ENCODE measurements at places on chromosomes 16 and 17.

GRCh38 chr16:52350031-52350642, 196.8 kb downstream of the TOX3 start:
- no peaks in the 10 kb centered on the region for H3K36me3 ChIP-seq
- no peaks in the 10 kb centered on the region for H3K27me3 ChIP-seq
- no peak overlapping the region for H3K4me3 ChIP-seq
- no peak for DNase-seq
- H3K4me1 ChIP-seq = no peaks in the 10 kb centered on the region

DNA sequence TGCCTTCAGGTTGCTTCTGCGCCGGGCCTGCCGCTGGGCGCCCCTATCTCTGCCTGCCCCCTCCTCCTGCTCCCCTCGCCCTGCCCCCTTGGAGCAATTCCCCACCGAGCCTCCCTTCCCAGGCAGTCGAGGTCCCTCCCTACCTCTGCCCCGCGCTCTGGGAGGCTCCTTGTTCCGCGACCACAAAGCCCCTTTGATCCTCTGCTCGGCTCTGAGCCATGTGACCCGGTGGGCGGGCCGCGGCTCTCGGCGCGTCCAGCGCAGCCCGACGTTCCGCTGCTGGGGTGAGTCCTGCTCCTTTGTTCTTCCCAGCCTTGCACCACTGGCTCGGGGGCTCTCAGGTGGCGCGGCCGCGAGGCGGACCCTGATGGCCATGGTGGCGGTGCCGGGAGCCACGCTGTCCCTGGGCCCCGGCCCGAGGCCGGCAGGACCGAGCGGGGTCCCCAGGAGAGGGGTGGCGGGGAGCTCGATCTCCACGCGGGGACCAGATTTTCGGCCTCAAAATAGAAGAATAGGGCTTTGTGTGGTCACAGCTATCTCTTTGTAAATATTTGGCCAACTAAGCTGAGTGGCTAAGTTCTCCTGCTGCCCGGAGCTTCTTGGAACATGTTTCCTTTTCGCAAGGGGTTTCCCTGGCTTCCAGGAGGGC, 310.6 kb downstream of the SEC14L1 start:
- peak overlapping the region; percentile 76 for H3K27ac ChIP-seq
- H3K4me3 ChIP-seq = peak overlapping the region; percentile 68
- H3K36me3 ChIP-seq = no peaks in the 10 kb centered on the region

DNA sequence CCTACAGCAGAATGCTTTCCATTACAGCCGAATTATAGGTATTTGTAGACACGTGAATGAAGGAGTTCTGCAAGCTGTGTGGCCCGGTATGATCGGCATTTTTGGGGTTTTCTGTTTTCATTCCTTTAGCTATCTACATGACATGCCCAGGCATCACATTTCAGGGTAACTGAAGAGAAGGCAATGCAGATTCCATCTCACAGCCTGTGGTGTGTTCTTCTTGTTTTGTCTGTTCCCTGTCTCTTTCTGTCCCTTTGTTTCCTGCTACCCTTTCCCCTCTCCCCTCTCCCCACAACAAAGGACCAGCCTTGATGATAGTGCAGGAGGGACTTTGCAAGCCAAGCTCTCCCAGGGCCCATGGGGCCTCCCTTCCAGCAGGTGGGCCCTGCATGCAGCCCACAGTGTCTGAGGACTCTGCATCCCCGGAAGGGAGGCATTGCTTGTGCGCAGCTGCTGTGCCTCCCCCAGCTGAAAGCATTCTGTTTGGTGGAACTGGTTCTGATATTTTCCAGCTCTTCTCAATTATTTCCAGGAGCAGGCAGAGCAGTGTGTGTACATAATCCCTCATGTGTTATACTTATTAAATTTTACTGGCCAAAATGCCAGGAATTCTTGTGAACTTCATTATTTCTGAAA, 207.4 kb downstream of the RPTOR start:
- peaks cover 12% of the 10 kb centered on the region for H3K4me1 ChIP-seq
- peaks cover 27% of the 10 kb centered on the region for H3K36me3 ChIP-seq
- no peak overlapping the region for H3K4me3 ChIP-seq

DNA sequence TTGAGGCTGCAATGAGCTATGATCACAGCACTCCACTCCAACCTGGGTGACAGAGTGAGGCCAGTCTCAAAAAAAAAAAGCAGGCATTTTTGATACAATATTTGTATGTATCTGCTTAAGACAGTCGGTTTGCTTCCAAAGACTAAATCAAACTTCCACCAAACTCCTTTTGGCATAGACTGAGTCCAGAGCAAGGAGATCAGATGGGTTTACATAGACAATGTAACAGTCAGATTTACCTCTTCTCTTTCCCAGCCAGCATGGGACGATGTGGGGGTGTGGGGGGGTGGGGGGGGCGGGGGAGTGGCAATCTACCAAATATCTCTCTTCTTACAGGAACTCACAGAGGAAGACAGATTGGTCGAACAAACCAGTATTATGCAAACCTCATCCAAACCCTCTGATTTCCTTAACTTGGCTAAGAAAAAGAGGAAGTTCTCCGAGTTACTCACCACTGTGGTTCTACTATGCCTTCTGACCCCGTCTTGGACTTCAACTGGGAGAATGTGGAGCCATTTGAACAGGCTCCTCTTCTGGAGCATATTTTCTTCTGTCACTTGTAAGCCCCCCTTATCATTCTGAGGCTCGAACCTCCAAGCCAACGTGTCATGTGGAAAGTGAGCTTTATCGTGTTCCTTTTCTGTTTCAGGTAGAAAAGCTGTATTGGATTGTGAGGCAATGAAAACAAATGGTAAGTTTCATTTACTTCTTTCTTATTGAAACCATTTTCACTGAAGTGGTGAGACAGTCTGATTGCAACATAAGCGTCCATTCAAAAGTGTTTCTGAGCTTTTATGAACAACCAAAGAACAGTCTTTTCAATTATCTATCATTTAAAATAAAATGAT, at the start of gene MILR1:
Gene MILR1, plus strand, starts transcription at position 451 of the 848 bp plus-strand sequence. Its CDS starts 54 bp downstream, at position 505.
- no peaks in the 10 kb centered on the region for H3K36me3 ChIP-seq
- H3K27ac ChIP-seq = peak within 1 kb of the TSS; percentile 76
- no peak within 1 kb of the TSS for H3K4me3 ChIP-seq

- no peaks in the 10 kb centered on the region for H3K27me3 ChIP-seq
- H3K27ac ChIP-seq = no peak overlapping the region
- H3K4me3 ChIP-seq = no peak overlapping the region
- no peaks in the 10 kb centered on the region for H3K4me1 ChIP-seq
- no peaks in the 10 kb centered on the region for H3K36me3 ChIP-seq
Observed at GRCh38 chr17:73526952-73527351, 117.3 kb downstream of the SDK2 start.

DNA sequence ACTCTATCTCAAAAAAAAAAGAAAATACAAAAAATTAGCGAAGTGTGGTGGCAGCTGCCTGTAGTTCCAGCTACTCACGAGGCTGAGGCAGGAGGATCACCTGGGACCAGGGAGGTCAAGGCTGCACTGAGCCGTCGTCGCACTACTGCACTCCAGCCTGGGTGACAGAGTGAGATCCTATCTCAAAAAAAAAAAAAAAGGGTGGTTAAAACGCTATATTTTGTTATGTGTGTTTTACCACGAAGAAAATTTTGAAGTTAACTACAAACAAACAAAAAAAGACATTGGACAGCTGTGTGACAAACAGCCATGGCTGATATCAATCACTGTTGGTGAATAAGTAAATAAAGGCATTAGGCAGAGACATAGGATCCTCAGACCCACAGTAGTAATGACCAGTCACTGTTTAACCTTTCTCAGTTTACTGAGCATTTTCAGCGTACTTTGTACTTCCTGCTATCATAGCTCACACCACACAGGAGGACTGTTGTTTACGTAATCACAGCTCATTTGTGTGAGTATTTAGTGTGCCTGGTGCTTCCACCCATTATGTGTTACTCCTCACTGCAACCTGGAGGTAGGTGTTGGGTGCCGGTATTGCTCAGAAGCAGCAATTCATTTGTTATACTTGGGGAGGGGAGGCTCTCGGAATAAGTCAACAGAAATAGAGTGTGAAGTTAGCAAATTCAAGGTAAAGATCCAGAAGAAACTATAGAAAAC, 55.4 kb downstream of the COPRS start:
- DNase-seq = no peak
- no peak overlapping the region for H3K27ac ChIP-seq
- H3K36me3 ChIP-seq = no peaks in the 10 kb centered on the region
- H3K4me1 ChIP-seq = no peaks in the 10 kb centered on the region

GRCh38 chr17:63544467-63545301, 5.6 kb upstream of the DCAF7 start:
- H3K36me3 ChIP-seq = no peaks in the 10 kb centered on the region
- DNase-seq = no peak
- no peak overlapping the region for H3K27ac ChIP-seq
- H3K27me3 ChIP-seq = no peaks in the 10 kb centered on the region
- peaks cover 8% of the 10 kb centered on the region for H3K4me1 ChIP-seq
- no peak overlapping the region for H3K4me3 ChIP-seq

- DNase-seq = peak; percentile 21
- H3K27me3 ChIP-seq = no peaks in the 10 kb centered on the region
- peak overlapping the region; percentile 99 for H3K27ac ChIP-seq
- H3K36me3 ChIP-seq = peaks cover 35% of the 10 kb centered on the region
Observed at GRCh38 chr16:28491230-28491969, 474 bp downstream of the CLN3 start.

- peak overlapping the region; percentile 14 for H3K27ac ChIP-seq
- peak overlapping the region; percentile 40 for H3K4me3 ChIP-seq
- no peaks in the 10 kb centered on the region for H3K36me3 ChIP-seq
- DNase-seq = peak; percentile 35
Observed at GRCh38 chr16:78505544-78506366, 406.3 kb downstream of the WWOX start.

- peak; percentile 36 for DNase-seq
- peaks cover 28% of the 10 kb centered on the region for H3K36me3 ChIP-seq
- no peak overlapping the region for H3K4me3 ChIP-seq
Observed at GRCh38 chr17:39198186-39198566, 707 bp upstream of the CACNB1 start.

GRCh38 chr16:80807906-80808305, 3.5 kb upstream of the CDYL2 start:
- H3K36me3 ChIP-seq = no peaks in the 10 kb centered on the region
- H3K27ac ChIP-seq = no peak overlapping the region
- DNase-seq = no peak

GRCh38 chr16:88617268-88618031, 20.9 kb upstream of the IL17C start:
- H3K27ac ChIP-seq = no peak overlapping the region
- no peak overlapping the region for H3K4me3 ChIP-seq
- DNase-seq = no peak
- peaks cover 46% of the 10 kb centered on the region for H3K36me3 ChIP-seq
- no peaks in the 10 kb centered on the region for H3K27me3 ChIP-seq
- H3K4me1 ChIP-seq = no peaks in the 10 kb centered on the region

DNA sequence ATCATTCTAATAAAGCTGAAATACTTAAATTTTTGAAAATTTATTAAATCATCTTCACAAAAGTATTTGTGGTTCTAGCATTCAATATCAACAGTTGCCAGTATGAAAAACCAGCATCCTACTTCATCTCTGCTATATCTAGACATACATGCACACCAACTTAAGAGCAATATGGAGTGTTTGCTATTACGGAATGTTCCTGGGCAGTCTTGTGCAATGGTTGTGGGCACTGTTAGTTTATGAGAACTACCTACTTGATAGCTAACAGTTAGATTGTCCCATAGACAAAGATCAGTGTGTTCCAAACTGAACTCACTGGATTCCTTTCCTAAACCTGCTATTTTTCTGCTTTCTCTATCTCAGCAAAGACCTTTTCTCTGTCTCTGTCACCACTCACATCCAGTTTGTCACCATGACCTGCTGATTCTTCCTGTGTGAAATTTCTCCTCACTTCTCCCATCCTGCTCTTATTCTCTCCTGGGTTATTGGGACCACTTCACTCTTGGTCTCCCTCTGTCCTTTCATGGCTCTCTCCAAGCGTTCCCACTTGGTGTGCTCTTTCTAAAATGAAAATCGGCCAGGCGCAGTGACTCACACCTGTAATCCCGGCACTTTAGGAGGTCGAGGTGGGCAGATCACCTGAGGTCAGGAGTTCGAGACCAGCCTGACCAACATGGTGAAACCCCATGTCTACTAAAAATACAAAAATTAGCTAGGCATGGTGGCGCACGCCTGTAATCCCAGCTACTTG, 27.7 kb downstream of the CNTROB start:
- no peak overlapping the region for H3K27ac ChIP-seq
- no peak for DNase-seq
- no peaks in the 10 kb centered on the region for H3K36me3 ChIP-seq
- no peak overlapping the region for H3K4me3 ChIP-seq

DNA sequence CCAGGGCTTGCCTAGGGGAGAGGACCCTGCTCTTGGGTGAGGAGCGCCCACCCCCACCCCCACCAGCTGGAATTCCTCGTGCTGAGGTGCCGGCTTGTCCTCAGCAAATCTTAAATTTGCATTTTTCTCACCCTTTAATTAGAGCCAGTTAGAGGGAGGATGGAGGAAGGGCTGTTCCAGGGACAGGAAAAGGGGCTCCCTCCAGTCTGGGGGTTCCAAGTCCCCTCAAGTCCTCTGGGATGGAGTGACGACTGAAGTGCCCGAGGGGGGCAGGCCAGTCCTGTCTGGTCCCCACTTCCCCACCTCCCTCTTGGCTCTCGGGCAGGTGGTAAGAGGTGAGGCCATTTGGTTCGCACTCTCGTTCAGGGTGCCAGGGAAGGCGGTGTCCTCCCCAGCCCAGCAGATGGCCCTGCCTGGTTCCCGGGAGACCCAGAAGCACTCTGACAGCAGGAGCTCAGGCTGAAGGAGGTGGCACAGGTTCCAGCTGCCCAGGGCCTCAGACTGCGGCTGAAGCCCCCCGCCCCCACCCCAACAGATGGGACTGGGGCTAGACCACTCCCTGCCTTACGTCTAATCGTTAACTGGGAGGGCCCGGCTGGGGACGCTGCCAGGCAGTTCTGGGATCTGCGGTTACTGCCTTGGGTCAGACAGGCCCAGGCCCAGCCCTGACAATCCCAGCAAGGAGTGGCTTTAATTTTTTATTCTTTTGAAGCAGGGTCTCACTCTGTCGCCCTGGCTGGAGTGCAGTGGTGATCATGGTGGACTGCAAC, 2.2 kb downstream of the RAB26 start:
- no peak overlapping the region for H3K27ac ChIP-seq
- H3K36me3 ChIP-seq = peaks cover 9% of the 10 kb centered on the region
- no peaks in the 10 kb centered on the region for H3K27me3 ChIP-seq
- H3K4me1 ChIP-seq = peaks cover 69% of the 10 kb centered on the region
- H3K4me3 ChIP-seq = no peak overlapping the region

DNA sequence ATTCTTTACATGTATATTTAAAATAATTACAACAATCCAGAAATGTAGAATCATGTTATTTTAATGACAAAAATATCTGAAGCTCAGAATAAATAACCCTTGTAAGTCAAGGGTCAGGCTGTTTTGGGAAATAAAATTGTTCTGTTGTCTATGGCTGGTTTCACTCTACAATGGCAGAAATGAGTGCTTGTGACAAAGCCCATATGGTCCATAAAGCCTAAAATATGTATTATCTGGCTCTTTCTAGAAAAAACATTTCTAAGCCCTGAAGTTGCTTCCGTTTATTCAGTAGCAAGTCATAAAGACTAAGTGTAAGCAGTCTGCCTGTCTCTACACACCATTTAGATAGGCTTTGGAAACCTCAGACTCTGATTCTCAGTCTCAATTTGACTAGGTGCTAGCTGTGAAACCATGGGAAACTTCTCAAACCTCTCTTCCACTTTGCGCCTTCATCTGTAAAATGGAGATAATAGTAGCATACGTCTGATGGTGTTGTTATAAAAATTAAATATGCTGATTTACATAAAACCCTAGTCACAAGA, 365.7 kb upstream of the CA10 start:
- H3K36me3 ChIP-seq = no peaks in the 10 kb centered on the region
- H3K27me3 ChIP-seq = no peaks in the 10 kb centered on the region
- H3K4me1 ChIP-seq = no peaks in the 10 kb centered on the region
- H3K27ac ChIP-seq = no peak overlapping the region
- DNase-seq = no peak

- no peak overlapping the region for H3K4me3 ChIP-seq
- H3K27me3 ChIP-seq = no peaks in the 10 kb centered on the region
- H3K36me3 ChIP-seq = no peaks in the 10 kb centered on the region
- H3K27ac ChIP-seq = no peak overlapping the region
- H3K4me1 ChIP-seq = no peaks in the 10 kb centered on the region
- DNase-seq = no peak
Observed at GRCh38 chr17:279776-280175, 72.8 kb downstream of the RPH3AL start.
